CD4-positive, alpha-beta T cell treated with Interferon alpha-2 for 1 hour (primary cell): ENCODE measurements at places on chromosomes 2 and 18.

GRCh38 chr18:77815666-77816338 lies 566.2 kb downstream of the GALR1 start:
- no peak for DNase-seq

DNA sequence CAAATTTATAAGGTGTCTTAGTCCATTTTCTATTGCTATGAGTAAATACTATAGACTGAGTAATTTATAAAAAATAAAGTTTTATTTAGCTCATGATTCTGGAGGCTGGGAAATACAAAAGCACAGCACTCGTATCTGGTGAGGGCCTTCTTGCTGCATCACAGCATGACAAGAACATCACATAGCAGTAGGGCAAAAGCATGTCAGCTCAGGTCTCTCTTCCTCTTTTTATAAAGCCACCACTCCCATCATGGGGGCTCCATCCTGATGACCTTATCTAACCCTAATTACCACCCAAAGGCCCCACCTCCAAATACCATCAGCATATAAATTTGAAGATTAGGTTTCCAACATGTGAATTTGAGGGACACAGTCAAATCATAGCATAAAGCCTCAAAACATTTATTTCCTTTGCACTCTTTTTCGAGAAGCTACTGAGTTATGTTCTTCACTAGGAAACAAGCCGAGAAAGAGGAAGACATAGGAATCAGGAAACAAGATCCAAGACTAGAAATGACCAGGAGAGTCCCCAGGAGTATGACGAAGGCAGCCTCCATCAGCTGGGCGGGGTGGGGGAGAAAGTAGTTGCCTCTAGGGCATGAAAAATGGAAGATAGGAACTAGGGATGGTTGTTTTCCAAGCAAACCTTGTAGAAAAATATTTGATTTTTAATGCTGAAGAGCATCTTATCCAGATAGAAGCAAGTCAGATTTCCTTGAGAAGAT lies 24.1 kb upstream of the NABP1 start:
- DNase-seq: no peak

GRCh38 chr2:147133286-147133908 lies 711.4 kb upstream of the ACVR2A start:
- no peak for DNase-seq

DNA sequence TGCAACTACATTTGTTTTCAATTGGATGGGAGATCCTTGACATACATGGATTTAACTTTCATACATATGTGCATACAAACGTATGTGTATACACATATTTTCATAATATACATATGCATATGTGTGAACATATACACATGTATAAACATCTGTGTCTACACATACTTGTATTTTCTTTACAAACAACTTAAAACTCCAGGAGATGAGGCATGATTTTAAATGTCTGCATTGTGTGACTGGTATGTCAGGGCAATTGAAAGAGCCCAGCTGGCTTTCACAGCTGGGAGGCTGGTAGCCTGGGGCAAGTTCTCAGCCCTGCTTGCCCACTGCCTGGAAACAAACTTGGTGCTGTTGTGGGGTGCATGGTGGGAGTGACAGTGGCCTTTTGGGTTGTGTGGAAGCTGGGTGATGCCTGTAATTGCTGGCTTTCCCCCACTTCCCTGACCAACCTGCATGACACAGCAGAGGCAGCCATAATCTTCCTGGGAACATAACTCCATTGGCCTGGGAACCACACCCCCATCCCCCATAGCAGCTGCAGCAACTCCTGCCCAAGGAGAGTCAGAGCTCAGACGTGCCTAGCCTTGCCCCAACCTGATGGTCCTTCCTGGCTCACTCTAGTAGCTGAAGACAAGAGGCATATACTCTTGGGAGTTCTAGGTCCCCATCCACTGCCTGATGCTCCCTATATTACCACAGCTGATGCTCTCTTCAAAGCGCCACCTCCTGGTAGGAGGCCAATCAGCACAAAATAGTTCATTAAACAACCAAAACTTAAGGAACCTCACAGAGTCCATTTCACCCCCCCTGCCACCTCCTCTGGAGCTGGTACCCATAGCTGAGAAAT lies 158.3 kb downstream of the CERS6 start:
- no peak for DNase-seq

GRCh38 chr2:205642599-205643356 lies 39.5 kb upstream of the NRP2 start:
- DNase-seq: no peak

DNA sequence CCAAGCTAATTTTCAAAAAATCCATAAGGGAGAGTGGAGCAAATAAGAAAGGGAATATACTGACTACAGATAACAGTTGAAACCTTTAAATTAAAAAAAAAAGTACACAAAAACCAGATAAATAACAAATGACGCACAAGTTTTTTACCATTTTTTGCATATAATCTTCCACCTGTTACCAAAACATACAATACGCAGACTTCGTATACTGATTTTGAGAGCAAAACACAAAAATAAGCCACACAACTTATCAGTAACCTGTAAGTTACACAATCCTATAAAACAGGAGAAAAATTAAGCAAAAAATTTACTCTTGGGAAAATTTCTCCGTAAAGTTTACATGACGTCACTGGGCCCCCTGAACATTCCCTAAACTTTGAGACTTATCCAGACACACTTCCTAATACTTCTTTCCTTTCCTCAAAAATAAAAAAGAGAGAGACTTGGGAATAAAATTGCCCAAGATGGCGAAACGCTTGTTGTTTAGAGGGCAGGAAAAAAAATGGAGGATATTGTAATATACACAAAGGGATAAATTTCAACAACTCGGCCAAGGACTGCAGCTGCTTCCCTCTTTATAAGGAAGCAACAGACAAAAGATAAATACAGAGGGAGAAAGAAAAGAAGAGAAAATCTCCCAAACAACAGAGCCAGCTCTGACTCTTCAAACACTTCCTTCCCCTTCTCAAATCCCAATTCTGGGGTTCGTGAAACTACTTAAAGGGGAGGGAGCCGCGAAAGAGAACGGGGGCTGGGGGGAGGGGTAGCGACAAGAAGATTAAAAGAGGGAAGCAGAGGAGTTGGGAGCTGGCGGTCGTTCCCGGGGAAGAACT lies 1.6 kb downstream of the BAZ2B start:
- DNase-seq: peak; percentile 10

DNA sequence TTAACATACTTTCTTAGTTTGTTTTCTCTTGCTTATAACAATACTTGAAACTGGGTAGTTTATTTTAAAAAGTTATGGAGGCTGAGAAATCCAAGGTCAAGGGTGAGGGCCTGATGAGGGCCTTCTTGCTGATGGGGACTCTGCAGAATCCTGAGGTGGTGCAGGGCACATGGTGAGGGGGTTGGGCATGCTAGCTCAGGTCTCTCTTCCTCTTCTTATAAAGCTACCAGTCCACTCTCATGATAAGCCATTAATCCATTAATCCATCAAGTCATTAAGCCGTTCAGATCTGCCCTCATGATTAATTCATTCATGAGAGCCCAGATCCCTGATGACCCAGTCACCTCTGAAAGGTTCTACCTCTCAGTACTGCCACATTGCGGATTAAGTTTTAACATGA lies 21.4 kb downstream of the ALMS1 start:
- no peak for DNase-seq

- DNase-seq: no peak
Observed at GRCh38 chr18:26367425-26367824, 141.2 kb downstream of the TAF4B start.

DNA sequence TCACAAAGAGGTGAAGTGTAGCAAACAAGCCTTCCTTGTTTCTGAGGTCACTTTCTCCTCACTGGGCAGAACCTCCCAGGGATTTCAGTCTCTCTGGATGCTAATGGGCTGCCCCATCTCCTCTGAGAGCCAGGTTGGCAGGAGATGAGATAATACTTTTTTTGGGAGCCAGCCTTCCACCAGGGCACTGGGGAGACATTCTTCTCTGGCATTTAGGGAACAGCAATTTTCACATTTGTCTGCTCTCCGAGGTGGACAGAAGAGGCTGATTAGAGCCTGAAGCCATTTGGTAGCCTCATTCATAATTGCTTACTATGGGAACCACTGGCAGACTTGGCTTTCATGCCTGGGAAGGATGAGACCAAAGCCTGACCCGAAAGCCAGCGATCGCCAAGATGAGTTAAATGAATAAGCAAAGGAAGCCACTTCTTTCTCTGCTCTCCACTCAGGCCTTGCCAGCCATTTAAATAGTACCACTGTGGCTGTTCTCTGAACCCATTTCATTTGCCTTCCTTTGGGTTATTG lies 70.1 kb downstream of the NRP2 start:
- DNase-seq: no peak

DNA sequence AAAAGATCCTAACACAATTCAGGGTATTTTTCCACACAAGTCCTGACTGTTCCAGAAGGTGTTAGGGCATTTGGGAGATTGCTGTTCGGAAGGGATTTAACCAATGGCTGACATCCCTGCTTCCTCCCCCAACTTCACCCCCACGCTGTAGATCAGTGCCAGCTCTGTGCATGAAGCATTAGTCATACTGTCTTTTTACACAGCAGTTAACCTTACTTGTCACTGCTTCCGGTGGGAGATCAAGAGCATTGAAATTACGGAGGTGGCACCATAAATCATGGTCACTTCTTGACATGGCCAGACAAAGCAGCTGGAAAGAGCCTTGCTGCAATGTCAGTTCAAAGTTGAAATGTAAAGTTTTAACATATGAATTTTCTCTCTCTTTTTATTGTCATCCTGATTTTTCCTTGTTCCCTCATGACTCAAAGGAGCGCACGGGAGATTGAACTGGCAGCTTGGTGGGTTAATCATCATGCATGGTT lies 70.2 kb downstream of the HRH4 start:
- no peak for DNase-seq

DNA sequence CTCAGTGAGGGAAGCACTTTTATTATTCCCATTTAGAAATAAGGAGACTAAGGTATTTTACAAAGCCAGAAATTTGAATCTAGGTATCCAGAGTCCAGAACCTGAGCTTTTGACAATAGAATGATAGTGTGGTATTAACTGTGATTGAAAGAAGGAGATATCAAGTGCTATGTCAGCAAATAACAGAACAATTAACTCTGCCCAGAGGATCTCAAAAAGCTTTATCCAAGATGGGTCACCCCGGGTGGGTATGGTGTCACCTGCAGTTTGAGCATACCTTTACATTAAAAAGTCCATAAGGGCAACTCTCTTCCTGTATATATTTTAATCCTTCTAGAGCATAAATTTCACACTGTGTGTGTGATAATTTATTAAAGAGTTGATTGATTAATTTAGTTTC lies 105.4 kb downstream of the LRP1B start:
- DNase-seq: no peak

- no peak for DNase-seq
Observed at GRCh38 chr18:58453913-58454317, 175.0 kb downstream of the ALPK2 start.

- DNase-seq: no peak
Observed at GRCh38 chr2:33746208-33746800, 147.2 kb upstream of the FAM98A start.
